ENCODE measurements at places on chromosomes 12 and 14. TPM values are rescaled to one million over a fixed set of nuclear protein-coding genes. Genes with fewer than 3 reads are reported as not detected.

SLCO1B3 gene
- total RNA-seq: not detected

MYH7 gene
- total RNA-seq: not detected

INHBE gene
- total RNA-seq: 1.7 TPM

NPAS3 gene
- not detected for total RNA-seq

GRCh38 chr12:51417826-51418225 is 6.8 kb upstream of the SLC4A8 start:
- no peak overlapping the region for H3K4me3 ChIP-seq
- H3K27ac ChIP-seq: no peak overlapping the region
- no peaks in the 10 kb centered on the region for H3K36me3 ChIP-seq
- H3K27me3 ChIP-seq: peaks cover 2% of the 10 kb centered on the region
- DNase-seq: no peak
- peaks cover 6% of the 10 kb centered on the region for H3K4me1 ChIP-seq

MYF6 gene
- total RNA-seq: not detected

A2ML1 gene
- total RNA-seq: not detected

DNA sequence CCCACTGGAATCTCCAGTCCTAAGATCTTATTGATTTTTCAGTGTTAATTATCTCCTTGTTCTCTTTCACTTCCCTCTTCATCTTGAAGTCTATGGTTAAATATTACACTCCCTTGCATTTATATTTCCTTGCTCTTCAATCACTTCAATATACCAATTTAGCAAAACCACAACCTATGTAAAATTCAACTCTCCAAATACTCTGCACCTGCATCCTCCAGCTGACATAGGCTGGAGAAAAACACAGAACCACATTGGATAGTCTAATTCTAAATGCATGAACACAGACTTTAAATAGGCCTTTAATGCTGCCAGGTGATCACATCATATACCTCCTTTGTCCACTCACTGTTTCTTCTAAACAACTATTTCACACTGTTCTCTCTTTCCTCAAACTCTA is 253.8 kb upstream of the GARIN6 start:
- H3K27ac ChIP-seq: no peak overlapping the region
- no peak overlapping the region for H3K4me3 ChIP-seq
- no peaks in the 10 kb centered on the region for H3K4me1 ChIP-seq
- no peak for DNase-seq

CARMIL3 gene
- 0.63 TPM for total RNA-seq

DNA sequence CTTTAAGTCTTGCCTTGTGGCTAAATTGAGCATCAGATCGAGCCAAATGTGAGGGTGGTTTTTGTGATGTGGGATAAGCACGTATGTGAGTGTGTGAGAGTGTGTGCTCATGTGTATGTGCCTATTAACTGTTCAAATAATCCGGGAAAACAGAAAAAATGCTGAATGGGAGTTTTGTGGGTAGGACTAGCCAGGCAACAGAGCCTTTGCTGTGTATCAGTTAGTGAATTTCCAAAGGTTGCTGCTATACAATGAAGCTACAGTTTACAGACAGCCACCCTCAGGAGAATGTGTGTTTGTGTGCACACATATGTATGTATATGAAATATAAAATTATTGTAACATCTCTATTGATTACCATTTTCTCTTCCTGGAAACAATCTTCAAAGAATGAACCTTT is 154.0 kb downstream of the SOX5 start:
- H3K27ac ChIP-seq: no peak overlapping the region
- no peaks in the 10 kb centered on the region for H3K36me3 ChIP-seq
- H3K4me1 ChIP-seq: no peaks in the 10 kb centered on the region
- H3K4me3 ChIP-seq: no peak overlapping the region
- DNase-seq: no peak
- H3K27me3 ChIP-seq: no peaks in the 10 kb centered on the region

GRCh38 chr12:92136965-92137721 is 8.5 kb downstream of the BTG1 start:
- H3K36me3 ChIP-seq: peaks cover 82% of the 10 kb centered on the region
- H3K4me1 ChIP-seq: peaks cover 47% of the 10 kb centered on the region
- peak overlapping the region; percentile 94 for H3K27ac ChIP-seq

DNA sequence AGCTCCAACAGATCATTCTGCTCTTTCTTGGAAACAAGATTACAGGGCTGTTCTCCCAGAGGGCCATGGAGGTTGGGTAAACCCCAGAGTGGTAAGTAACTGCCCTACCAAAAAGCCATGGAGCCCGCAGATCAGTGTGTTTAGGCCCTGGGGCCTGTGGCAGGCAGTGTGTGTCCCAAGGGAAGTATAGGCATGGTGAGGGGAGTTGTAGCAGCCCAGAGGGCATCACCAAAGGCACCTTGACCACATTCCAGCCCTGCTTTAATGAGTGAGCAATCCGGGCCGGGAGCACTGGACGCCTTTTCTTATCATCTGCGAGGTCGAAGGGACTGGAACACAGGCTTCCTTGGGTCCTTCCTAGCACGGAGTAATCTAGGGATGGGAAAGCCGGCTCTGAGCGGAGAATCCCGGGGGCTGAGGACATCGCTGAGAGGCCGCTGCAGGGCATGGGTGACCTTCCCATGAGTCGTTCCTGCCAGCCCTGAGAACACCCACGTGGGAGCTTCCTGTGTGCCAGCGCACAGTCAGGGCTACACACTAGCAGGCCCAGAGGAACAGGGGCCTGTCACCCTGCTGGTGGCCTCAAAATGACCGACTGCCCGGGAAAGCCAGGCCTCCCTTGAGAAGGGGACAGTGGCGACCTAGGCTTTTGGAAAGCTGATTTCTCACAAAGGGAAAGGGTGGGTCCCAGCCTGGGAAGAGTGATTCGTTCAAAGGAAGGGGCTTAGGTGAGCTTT is 91.3 kb downstream of the NINJ2 start:
- H3K27me3 ChIP-seq: no peaks in the 10 kb centered on the region
- no peak overlapping the region for H3K27ac ChIP-seq
- DNase-seq: no peak
- H3K36me3 ChIP-seq: peaks cover 3% of the 10 kb centered on the region
- no peak overlapping the region for H3K4me3 ChIP-seq
- peaks cover 61% of the 10 kb centered on the region for H3K4me1 ChIP-seq

DNA sequence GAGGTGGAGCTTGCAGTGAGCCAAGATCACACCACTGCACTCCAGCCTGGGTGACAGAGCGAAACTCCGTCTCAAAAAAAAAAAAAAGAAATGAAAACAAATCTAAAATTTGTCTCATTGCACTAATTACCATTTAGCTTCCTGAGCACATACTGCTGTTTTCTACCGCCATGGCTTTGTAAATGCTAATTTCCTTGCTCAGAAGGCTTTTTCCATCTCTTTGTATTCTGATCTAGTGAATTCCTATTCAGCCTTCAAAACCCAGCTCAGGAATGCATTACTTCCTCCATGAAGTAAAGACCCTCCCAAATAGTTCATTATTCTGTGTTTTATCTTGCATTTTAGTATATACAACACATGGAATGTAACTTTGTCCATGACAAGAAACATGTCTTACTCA is 33.6 kb downstream of the CEP83 start:
- H3K27ac ChIP-seq: no peak overlapping the region
- peaks cover 27% of the 10 kb centered on the region for H3K4me1 ChIP-seq
- no peak overlapping the region for H3K4me3 ChIP-seq
- no peak for DNase-seq

DNA sequence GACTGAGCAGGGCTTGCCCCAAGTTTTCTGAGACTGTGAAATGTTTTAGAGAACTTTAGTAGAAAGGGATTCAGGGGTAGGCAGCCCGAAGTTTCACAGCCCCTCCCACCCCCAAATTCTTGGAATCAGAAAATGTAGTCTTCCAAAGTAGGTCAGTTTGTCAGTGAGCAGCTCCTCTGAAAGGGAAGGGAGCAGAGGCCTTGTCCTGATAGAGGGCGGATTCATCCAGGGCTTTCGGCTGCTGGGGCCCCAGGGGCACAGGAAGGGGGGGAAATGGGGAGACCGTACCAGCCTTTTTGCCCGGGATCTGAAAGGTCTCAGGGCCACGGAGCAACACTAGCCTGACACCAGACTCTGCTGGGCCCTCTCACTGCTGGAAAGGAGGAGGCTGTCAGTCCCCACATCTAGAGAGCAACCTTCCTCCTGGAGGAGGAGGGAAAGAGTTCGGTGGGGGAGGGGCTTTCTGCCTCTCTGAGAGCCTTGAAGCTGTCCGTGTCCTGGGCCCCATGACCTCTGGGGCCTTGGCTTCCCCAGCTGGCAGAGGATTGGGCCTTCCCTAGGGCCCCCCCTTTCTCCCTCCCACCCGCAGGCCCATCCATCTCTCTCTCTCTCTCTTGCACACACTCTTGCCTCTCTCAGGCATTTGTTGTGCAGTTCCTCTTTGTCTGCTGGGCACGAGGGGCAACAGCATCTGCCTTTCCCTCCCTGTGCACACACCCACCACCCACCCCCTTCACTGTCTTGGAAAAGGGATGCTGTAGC is at the start of gene IKZF4:
Gene IKZF4, plus strand, starts transcription at position 621 of the 762 bp plus-strand sequence. CDS start 451 bp downstream, outside the sequence.
- H3K36me3 ChIP-seq: peaks cover 19% of the 10 kb centered on the region
- H3K4me3 ChIP-seq: peak within 1 kb of the TSS; percentile 87
- H3K27ac ChIP-seq: peak within 1 kb of the TSS; percentile 89
- no peaks in the 10 kb centered on the region for H3K27me3 ChIP-seq

DNA sequence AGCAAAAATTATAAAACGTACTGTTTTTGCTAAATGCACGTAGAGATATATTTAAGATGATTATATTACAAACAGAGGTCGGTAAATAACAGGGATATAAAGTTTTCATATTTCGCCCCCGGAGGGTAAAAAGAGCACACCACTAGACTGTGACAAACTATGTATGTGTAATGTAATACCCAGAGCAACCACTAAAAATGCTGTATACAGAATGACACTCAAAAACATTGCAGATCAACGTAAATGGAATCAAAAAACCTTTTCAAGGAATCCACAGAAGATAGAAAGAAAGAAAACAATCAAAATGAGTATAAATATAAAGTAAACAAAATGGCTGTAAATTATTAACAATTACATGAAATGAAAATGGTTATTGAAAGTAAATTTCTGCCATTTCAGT is 37.6 kb upstream of the PRB4 start:
- H3K4me3 ChIP-seq: no peak overlapping the region
- H3K27me3 ChIP-seq: peaks cover 4% of the 10 kb centered on the region
- DNase-seq: no peak

DNA sequence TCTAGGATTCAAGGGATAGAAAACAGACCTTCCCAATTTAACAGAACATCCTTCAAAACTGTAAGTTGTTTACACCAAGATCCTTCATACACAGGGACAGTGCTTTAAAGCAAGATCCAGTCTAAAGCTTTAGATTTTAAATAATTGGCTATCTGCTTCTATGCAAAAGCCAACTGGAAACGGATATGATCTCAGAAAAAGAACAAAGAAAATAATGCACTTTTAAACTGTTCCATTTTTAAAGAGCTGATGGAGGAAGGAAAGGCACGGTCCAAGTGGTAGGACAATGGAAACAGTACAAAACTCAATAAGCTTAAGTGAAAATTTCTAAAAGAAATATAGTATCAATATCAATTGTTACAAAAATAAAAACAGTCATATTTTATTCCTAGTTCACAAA is 27.7 kb downstream of the LRP6 start:
- no peaks in the 10 kb centered on the region for H3K4me1 ChIP-seq
- no peak overlapping the region for H3K4me3 ChIP-seq
- no peak overlapping the region for H3K27ac ChIP-seq

DNA sequence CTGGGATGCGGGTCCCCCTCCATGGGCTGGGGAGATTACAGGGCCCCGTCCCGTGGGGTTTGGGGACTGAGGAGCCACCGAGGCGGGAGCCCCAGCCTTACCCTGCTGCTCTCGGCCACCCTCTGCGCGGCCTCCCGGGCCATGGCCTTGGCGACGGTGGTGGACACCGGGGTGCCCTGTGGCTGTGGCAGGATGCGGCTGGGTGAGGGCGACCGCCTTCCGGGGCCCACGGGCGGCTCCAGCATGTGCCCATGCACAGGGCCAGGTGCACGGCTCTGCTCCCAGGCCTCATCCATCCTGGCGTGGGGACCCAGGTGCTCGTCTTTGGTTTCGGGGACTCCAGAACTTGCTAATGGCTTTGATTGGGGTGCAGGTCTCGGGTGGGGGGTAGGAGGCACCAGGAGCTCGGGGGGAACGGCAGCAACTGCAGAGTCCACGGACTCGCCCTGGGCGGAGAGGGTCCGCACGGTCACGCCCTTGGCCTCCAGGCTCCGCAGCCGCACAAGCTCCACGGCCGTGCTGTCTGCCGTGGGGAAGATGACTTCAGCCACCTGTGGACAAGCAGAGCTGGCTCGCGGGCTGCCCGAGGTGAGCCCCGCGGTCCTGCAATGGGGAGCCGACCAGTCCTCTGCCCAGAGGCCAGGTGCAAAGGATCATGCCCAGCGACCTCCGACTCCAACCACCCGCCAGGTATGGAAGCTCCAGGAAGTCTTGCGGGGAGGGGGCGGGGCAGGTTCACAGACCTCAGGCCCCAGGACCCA is 99.2 kb downstream of the PIWIL1 start:
- H3K4me3 ChIP-seq: no peak overlapping the region
- H3K27me3 ChIP-seq: no peaks in the 10 kb centered on the region
- DNase-seq: no peak
- H3K4me1 ChIP-seq: no peaks in the 10 kb centered on the region
- H3K36me3 ChIP-seq: no peaks in the 10 kb centered on the region

TMEM233 gene
- total RNA-seq: not detected

DNA sequence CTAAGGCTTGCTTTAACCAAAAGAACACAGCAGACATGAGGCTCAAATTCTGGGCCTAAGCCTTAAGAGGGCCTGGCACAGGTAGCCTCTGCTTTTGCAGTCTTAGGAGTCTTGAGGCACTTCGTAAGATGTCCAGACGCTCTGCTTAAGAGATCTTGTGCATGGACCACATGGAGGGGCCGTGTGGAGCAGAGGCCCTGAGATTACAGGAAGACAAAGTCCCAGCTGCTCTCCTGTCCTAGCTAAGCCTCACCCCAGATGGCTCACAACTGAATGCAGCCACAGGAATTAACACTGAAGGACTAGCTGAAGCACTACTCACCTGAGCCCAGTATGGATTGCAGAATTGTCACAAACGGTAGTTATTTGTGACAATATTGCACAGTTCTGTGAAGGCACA is 446.0 kb downstream of the PDZRN4 start:
- H3K27ac ChIP-seq: no peak overlapping the region
- H3K4me1 ChIP-seq: no peaks in the 10 kb centered on the region
- no peaks in the 10 kb centered on the region for H3K36me3 ChIP-seq
- H3K4me3 ChIP-seq: no peak overlapping the region
- no peaks in the 10 kb centered on the region for H3K27me3 ChIP-seq
- DNase-seq: no peak

DNA sequence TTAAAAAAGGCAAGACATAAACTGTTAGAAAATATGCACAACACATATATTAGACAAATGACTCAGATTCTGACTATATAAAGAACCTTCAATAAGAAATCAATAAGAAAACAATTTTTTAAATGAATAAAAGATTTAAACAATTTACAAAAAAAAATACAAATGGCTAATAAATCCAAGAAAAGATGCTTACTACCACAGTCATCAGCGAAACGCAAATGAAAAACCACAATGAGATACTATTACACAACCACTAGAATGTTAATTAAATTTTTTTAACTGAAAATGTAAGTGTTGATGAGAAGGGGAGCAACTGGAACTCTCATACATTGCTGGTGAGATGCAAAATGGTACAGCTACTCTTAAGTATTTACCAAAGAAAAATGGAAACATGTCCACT is 24.4 kb downstream of the OSBPL8 start:
- no peak overlapping the region for H3K27ac ChIP-seq
- H3K27me3 ChIP-seq: no peaks in the 10 kb centered on the region
- no peak overlapping the region for H3K4me3 ChIP-seq
- H3K36me3 ChIP-seq: peaks cover 29% of the 10 kb centered on the region
- DNase-seq: no peak
